B cell (primary cell): ENCODE measurements at places on chromosomes 12 and 14.

DNA sequence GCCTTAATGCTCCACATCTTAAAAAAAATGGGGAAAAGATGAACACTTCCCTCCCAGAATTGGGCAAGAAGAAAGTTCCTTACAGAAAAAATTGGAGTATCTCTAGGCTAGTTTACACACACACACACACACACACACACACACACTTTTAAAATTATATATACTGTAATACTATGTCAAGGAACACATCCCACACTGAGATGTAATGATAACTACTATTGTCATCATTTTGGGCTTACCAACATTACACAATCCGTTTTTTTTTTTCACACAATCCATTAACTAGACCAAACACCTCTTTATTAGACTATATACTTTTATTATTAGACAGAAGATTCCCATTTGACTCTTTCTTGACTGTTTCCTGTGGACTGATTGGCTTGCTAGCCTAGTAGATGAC, 2.5 kb downstream of the LTBR start:
- no peak for DNase-seq

DNA sequence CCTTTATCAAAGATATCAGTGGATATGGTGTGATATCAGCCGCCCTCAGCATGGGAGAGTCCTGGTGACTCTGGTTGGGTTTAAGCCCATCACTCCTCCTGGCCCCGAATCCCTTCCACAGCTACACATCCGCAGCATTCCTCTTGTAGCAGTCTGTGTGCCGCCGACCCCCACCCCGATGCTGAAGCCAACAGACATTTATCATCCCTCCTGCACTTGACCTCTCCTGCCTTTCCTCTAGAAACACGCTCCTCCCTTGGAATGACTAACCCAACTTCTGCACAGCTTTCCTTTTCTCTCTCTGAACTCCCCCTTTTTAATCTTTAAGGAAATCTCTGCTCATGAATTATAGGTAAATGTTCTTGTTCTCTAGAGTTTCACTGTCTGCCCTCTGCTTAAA, 250.9 kb upstream of the FOXN3 start:
- DNase-seq = no peak

DNA sequence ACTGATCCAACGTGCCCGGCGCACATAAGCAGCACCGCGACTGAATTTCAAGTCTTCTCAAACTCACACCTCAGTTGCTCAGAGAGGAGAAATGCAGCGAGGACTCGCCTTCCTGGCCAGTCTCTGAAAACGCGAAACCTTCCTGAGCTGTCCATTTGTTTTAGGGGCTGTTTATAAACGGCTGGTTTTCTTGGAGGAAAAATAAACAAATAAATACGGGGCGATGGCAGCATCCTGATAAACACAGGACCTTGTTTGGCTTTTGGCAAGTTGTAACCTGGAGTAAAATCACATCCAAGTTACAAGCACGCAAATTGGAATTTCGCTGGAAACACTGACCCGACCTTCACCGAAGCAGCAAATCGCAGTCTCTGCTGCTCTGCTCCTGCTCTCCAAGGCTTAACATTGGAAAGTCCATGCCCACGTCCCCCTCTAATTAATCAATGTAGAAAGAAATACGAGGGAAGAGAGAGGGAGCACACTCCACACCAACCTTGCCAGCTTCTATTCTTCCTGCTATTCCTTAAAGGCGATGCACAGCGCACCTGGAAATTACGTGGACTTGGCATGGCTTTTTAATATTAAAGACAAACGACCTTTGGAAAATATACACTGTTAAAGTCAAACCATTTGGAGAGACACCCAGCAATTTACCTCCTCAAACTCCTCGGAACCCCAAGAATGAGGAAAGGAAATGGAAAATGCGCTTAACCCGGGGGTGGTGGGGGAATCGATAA, 248.8 kb downstream of the APAF1 start:
- DNase-seq = no peak

DNA sequence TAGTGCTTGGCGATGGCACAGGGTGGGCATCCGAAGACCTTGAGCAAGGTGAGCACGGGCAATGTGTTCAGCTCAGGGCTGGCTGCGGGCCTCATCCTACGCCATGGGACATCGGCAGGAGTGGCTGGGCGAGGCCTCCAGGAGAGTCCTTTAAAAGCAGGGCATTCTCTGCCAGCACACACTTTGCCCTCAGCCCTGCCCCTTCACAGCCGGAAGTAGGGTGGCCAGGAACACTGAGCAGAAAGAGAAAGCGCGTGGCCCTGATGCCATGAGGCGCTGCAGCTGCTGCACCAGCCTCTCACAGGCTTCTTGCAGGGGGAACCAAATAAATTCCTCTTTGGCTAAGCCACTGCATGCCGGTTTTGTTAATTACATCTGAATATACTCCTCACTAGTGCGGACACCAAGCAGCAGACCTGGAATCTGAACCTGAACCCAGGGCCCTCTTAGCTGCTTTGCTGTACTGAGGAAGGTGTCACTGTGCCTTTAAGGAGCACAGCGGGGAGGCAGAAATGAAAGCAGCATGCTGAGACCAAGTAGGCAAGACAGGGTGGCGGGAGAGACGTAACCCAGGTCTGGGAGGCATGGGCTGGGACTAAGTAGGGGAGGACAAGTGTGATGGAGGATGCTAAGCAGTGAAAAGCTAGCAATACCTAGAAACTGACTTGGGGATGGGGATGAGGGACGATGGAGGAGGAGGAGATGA, 155.2 kb downstream of the TTC7B start:
- DNase-seq = no peak

DNA sequence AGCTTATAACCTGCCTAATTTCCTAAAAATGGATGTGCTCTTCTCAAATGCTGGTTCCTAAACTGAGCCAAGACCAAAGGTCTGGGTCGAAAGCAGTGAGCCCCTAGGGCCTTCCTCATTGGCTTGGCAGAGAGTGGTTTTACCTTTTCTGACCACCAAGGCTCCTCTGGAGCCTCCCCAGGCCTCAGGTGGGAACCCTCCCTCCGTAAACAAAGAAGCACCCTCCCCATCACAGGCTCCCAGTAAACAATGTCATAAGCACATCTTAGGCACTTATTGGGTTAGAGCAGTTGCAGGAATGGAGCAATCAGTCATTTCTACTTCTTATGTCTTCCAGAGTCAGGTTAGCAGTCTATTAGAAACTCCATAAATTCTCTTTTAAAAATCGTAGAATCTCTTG, 6.0 kb downstream of the CHPT1 start:
- no peak for DNase-seq

DNA sequence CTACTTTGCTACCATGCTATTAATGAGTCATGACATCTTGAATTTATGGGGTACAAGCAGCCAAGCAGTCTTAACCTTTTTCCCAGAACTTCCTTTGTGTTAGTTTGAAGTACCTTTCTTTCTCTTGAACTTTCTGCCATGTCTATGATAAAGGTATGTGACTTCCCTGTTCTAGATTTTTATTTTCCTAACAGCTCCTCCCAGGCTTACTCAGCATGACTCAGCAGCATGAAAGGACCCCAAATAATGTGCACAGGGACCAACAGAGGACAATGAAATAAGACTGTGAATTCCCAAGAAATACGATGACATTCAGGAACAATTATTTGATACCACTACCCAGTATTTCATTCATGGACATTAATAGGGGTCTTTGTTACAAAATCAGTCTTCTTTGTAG, 60.0 kb downstream of the TTC6 start:
- no peak for DNase-seq
